ENCODE measurements at places on chromosomes 7 and 10.

GRCh38 chr7:95335093-95335492, 10.8 kb upstream of the PON1 start:
- no peak for DNase-seq

- DNase-seq = no peak
Observed at GRCh38 chr10:74244097-74244685, 93.2 kb downstream of the ADK start.

DNA sequence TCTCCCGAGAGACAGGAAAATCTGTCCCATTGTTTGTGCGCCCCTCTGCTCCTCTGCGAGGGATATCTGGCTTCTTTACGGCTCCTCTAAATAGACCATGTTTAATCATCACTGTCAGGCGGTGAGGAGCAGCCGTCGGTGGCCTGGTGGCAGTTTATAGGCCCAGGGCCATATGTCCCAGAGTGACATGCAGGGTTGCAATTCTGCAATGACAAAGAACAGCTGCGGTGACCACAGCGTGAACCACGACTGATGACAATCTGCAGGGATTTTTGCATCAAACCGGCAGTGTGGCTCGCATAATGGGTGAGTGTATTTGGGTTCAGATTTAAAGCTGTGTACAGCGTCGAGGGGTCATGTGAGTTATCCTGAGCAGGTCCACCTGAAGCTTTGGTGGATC, 41.5 kb downstream of the GATA3 start:
- no peak for DNase-seq

- no peak for DNase-seq
Observed at GRCh38 chr10:43132867-43133787, 5.1 kb upstream of the CSGALNACT2 start.

DNA sequence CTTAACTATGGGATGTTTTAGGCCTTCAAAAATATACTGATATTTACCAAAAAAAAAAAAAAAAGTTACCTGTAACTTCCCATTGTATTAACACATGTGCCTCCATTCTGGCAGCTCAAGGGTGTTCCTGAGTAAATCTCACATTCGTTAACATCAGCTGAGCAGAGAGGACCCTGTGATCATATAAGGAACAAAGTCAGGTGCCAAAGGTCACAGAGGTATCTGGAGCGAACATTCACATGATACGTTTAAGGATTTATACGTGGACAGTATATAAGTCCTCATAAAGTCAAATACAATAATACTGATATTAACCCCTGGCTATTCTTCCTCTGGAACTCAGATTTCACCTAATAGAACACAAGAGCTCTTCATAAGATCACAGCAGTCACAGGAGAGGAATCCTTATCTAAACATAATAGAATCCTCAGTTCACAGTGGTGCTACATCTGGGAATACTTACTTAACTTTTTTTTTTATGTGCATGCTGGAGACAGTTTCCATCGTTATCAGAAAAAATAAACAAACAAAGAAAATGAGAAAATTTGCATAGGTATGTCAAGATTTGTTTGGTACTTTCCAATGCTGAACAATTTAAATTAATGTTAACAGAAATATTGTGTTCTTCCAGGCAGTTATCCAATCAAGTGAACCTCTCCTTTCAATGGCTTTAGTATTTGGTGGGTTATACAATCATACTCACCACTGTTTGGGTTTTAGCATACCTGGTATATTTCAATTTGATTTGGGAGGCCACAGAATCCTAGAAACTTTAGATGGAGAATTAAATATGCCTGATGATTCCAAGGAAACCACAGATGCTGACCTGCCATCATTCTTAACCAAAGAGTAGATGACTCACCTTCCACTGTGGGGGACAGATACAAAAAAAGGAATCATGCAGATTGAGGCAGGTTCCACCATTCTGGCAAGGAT, 6.6 kb downstream of the CUBN start:
- no peak for DNase-seq

GRCh38 chr10:127907411-127908105, 655 bp downstream of the PTPRE start:
- no peak for DNase-seq

DNA sequence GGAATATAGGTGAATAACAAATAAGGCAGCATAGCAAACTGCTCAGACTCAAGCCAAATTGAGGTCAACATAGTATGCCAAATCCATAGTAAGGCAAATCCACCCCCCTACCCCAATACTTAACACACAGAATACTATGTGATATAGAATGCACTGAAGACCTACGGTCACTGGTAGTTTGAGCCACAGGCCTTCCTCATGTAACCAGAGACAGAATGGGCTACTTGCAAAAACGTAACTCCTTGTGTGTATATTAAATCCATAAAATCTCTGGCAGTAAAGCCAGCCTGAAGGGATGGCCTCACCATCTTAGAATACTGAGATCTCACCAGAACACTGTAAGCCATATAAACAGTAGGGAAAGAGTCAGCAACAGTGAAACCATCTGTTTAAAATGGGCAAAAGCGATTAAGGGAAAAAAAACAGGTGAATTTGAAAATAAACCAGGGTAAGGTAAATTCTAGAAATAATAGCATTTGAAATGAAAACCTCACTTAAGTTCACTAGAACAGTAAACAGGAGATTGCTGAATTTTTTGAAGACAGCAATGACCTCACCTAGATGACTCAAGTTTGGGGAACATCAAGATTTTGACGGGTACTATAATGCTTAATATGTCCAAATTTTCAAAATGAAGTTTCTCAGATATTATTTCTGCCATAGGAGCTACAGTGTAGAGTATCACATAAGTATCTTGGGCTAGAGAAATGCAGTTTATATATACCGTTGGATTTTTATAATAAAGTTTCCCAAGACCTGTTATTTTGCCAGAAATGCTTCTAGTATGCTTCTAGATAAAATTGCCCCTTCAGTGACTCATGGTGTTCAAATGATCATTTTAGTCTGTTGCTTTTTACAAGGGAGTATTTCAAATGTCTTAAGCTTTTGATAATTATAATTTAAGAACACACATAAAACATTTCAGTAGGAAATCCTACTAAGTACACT, 13.9 kb downstream of the HNRNPA2B1 start:
- DNase-seq = no peak

- DNase-seq = peak; percentile 45
Observed at GRCh38 chr10:128191847-128192246, 65.6 kb upstream of the MKI67 start.

- DNase-seq = peak; percentile 87
Observed at GRCh38 chr7:20828947-20829346, 42.3 kb upstream of the SP8 start.

- DNase-seq = no peak
Observed at GRCh38 chr7:129438839-129439651, 4.8 kb downstream of the STRIP2 start.
